ENCODE measurements at places on chromosomes 4 and X. TPM values are rescaled to one million over a fixed set of nuclear protein-coding genes. Genes with fewer than 3 reads are reported as not detected.

The KLHL13 gene
- 0.31 TPM for total RNA-seq

The KCTD8 gene
- not detected for total RNA-seq

The KCND1 gene
- total RNA-seq = 1.4 TPM

The TEC gene
- total RNA-seq = 2.2 TPM

The SERPINA7 gene
- not detected for total RNA-seq

The FGFR3 gene
- total RNA-seq = 2.2 TPM

The TRPC3 gene
- 0.05 TPM for total RNA-seq

The SSX3 gene
- not detected for total RNA-seq

The EXOC1L gene
- not detected for total RNA-seq

The CSAG2 gene
- not detected for total RNA-seq

The ADH1A gene
- total RNA-seq = not detected

The AKAP17A gene
- total RNA-seq = 36.1 TPM

The RAB9B gene
- not detected for total RNA-seq

The CPLX1 gene
- total RNA-seq = 0.62 TPM

The VCX3A gene
- not detected for total RNA-seq

The MAGEA11 gene
- total RNA-seq = not detected

The GPR119 gene
- total RNA-seq = not detected

The SULT1B1 gene
- total RNA-seq = 0.05 TPM

The GABRA4 gene
- total RNA-seq = not detected

The PLS3 gene
- total RNA-seq = 200 TPM

The ZIC3 gene
- total RNA-seq = not detected

The XG gene
- total RNA-seq = 0.07 TPM

The SLC49A3 gene
- total RNA-seq = 0.15 TPM

The GRIPAP1 gene
- 18.1 TPM for total RNA-seq

The POU3F4 gene
- total RNA-seq = not detected

The F9 gene
- not detected for total RNA-seq

The STBD1 gene
- 9.6 TPM for total RNA-seq

The MAGED4 gene
- 6.3 TPM for total RNA-seq

The ACSL4 gene
- 22.9 TPM for total RNA-seq

The PNCK gene
- 0.37 TPM for total RNA-seq

The RBM47 gene
- total RNA-seq = 23.2 TPM

The PHEX gene
- total RNA-seq = 0.34 TPM

The GC gene
- total RNA-seq = not detected

The NDP gene
- not detected for total RNA-seq

The ODAPH gene
- total RNA-seq = not detected

The APLN gene
- total RNA-seq = 0.85 TPM

The ITGB1BP2 gene
- total RNA-seq = 1.0 TPM

The AGTR2 gene
- total RNA-seq = not detected

The UGT2B11 gene
- 0.12 TPM for total RNA-seq

The CSAG3 gene
- not detected for total RNA-seq

The PF4V1 gene
- not detected for total RNA-seq

The LIMCH1 gene
- 37.9 TPM for total RNA-seq

The JCHAIN gene
- total RNA-seq = 0.46 TPM

The CT47C1 gene
- total RNA-seq = not detected

The NAAA gene
- 26.0 TPM for total RNA-seq

The TLR1 gene
- 0.56 TPM for total RNA-seq

The DCAF8L2 gene
- not detected for total RNA-seq

The BMP2K gene
- 9.2 TPM for total RNA-seq

The RAB40AL gene
- total RNA-seq = 0.24 TPM
